ENCODE measurements at places on chromosomes 6 and 20. TPM values are rescaled to one million over a fixed set of nuclear protein-coding genes. Genes with fewer than 3 reads are reported as not detected.
A peak's percentile ranks its signal among the peaks of the same experiment; 100 is the strongest.

HRH3 gene
- not detected for total RNA-seq

FKBP1C gene
- not detected for total RNA-seq

REM1 gene
- not detected for total RNA-seq

UST gene
- 37.1 TPM for total RNA-seq

UNC5CL gene
- total RNA-seq = 34.6 TPM

TRIM31 gene
- total RNA-seq = 9.9 TPM

CST4 gene
- not detected for total RNA-seq

DNA sequence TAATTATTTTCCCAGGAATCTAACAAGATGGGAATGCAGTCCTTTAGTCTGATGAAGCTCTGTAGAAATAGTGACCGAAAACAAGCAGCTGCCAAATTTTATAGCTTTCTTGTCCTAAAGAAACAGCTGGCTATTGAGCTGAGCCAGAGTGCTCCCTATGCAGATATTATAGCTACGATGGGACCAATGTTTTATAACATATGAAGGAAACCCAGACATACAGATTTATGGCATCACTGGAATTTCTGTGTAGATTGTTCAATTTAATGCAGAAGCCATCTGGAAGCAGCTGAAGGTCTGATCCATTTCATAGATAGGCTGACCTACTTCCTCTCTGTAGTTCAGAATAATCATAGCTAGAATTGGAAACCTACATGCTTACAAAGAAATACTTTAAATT lies 11.8 kb upstream of the SNPH start:
- no peaks in the 10 kb centered on the region for H3K36me3 ChIP-seq
- DNase-seq = no peak
- H3K27me3 ChIP-seq = no peaks in the 10 kb centered on the region

DNA sequence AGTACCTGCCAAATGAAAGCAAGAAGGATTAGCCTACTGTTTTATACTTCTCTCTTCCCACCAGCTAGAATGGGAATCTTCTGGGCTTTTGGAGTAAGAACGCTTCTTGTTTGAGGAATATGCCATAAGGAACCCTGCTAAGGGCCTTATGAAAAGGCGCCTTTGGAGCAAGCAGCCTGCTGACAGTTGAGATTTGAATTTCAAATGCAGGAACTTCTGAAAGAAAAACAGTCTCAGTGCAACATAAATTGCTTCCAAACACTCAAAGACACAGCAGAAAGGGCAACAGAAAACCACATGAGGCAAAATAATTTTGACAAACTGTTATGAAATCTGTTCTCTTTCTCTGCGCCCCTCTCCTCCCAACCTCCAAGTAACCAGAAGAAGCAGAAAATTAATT lies 149.4 kb upstream of the B3GAT2 start:
- no peak overlapping the region for H3K4me3 ChIP-seq
- no peaks in the 10 kb centered on the region for H3K4me1 ChIP-seq
- H3K27me3 ChIP-seq = no peaks in the 10 kb centered on the region
- H3K27ac ChIP-seq = no peak overlapping the region
- DNase-seq = no peak

GRCh38 chr6:20252311-20252710 lies 40.0 kb upstream of the MBOAT1 start:
- no peaks in the 10 kb centered on the region for H3K27me3 ChIP-seq
- DNase-seq = no peak
- H3K27ac ChIP-seq = no peak overlapping the region
- no peaks in the 10 kb centered on the region for H3K36me3 ChIP-seq
- no peak overlapping the region for H3K4me3 ChIP-seq
- no peaks in the 10 kb centered on the region for H3K4me1 ChIP-seq

DNA sequence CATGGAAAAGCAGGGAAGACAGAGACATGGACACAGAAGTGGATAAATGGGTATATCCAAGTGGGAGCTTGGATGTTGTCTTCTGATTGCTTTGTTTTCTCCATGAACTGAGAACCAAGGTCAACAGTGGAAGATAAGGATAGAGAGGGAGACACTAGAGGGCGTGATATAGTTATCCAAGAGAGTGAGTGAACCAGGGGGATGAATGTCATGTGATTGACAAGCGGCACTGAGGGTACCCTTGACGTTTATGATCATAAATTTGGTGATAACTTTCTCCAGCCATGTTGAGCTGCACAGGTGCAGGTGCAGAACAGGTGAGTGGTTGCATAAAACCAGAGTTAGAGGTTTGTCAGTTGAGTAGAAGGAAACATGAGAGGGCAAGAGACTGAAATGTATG lies 20.7 kb downstream of the EBF4 start:
- no peaks in the 10 kb centered on the region for H3K4me1 ChIP-seq
- no peak for DNase-seq
- no peaks in the 10 kb centered on the region for H3K27me3 ChIP-seq

DNA sequence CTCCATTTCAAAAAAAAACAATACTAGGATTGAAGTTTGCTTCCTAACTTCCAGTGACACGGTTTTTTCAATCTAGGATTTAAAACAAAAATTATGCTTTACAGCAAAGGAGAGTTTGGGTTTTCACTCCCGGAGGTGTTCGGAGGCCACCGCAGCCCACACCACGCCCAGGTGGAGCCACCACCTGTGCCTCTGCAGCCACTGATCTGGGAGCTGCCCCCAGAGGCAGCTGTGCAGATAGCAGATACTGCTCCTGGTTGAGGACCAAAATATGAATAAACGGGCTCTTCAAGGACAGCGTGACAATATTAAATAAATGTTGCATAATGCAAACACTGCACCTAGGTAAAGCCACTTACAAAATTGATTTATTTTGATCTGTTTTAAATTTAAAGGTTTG lies 30.2 kb downstream of the DLL1 start:
- H3K27me3 ChIP-seq = no peaks in the 10 kb centered on the region
- peaks cover 3% of the 10 kb centered on the region for H3K4me1 ChIP-seq
- H3K27ac ChIP-seq = no peak overlapping the region
- no peak overlapping the region for H3K4me3 ChIP-seq
- H3K36me3 ChIP-seq = no peaks in the 10 kb centered on the region
- DNase-seq = no peak

DNA sequence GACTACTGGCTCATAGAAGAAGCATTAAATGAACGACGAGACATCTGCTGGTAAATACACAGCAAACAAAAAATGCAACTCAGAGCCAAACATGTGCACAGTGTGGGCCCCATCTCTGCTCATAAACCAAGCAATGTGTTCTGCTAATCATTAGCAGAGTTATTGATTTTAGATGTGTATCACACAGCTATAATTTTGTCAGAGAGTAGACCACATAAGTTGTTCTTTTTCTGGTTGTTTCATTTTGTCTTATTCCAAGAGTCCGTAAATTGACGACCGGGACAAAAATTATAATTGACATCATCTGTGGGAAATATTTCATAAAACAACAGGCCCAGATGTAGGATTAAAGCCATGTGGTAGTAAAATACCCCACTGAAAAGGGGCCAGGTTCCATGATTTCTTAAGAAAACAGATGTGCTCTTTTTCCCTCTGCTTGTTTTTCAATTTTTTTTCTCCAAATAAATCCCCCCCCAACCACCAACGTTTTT lies 423.6 kb downstream of the HAO1 start:
- no peak for DNase-seq
- no peaks in the 10 kb centered on the region for H3K4me1 ChIP-seq
- H3K4me3 ChIP-seq = no peak overlapping the region
- no peak overlapping the region for H3K27ac ChIP-seq

DNA sequence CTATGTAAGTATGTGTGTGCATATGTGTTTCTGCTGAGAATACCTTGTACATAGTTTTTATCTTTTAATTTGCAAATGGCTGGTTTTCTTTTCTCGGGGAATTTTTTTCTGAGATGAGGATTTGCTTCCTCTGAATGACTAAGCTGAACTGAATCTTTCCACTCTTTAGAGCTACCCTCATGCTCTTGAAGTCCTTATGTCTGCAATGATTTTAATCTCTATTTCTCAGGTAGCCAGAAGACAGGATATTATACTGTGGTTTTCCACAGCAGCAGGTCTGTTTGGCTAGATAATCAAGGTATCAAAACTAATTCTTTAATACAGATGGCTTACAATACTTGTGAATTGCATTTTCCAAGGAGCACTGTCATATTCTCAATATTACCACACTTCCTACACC lies 114.7 kb downstream of the PLCB1 start:
- H3K4me1 ChIP-seq = no peaks in the 10 kb centered on the region
- DNase-seq = no peak
- no peak overlapping the region for H3K27ac ChIP-seq
- H3K36me3 ChIP-seq = no peaks in the 10 kb centered on the region
- no peak overlapping the region for H3K4me3 ChIP-seq

DNA sequence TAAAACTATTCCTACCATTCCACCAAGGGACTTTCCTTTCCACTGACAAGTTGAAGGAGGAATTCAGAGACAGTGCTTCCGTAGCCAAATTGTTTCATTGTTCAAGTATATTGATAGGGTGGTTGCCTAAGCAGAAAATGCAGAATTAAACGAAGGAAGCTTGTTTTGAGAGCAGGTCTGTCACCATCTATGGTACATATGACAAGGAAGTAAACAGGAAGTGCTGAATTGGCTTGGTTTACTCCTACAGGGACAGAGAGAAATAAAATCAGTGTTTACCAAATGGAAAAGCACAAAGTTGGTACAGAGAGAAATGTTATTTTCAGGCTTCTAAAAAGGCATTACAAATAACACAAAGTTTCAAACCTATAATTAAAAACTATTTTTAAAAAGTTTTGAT lies 421.8 kb downstream of the CDC5L start:
- H3K36me3 ChIP-seq = no peaks in the 10 kb centered on the region
- DNase-seq = no peak
- no peak overlapping the region for H3K27ac ChIP-seq
- H3K27me3 ChIP-seq = no peaks in the 10 kb centered on the region
- H3K4me3 ChIP-seq = no peak overlapping the region
- no peaks in the 10 kb centered on the region for H3K4me1 ChIP-seq

- no peak for DNase-seq
These were observed 114.7 kb upstream of the PHACTR1 start for GRCh38 chr6:12601881-12602280.

DNA sequence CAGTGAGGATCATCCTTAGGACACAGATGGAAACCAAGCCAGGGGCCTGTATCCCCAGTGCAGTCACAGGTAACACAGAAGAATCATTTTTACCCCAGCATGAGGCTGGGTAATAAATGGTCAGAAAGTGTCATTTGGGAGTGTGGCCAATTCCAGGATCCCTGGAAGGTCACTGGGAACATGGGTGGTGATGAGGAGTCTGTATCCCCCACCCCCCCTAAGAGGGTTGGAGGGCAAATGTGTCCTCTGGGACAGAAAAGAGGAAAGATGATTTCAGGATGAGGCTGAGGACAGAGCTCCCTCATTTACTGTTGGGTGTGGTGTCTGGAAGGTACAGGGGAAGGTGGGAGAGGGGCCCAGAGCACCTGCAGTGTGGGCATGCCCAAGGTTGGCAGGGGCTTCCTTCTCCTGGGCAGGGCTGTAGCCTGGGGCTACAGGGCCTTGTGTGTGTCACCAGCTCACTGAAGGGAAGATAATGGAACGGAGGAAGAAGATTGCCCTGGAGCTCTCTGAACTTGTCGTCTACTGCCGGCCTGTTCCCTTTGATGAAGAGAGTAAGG lies 34.5 kb downstream of the PLCG1 start:
- peaks cover 4% of the 10 kb centered on the region for H3K4me1 ChIP-seq
- no peak overlapping the region for H3K4me3 ChIP-seq
- no peaks in the 10 kb centered on the region for H3K36me3 ChIP-seq
- DNase-seq = peak; percentile 23

DNA sequence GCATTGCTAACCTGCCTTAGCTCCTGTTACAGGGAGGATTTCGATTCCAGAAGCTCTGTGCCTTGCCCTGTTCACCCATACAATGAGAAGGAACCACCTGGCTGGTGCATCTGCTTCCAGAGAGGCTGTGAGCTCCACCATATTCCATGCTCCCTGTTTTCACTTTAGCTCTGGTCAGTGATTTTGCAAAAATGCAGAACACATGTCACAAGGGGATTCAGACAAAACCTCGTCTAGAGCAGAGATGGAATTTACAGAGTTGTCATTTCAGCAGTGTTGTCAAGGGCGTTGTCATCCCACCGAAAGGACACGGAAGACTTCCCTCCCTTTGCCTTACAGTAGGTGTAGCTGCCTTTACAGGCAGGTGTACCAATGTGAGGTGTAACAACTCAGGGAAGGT lies 223.0 kb upstream of the ARID1B start:
- no peaks in the 10 kb centered on the region for H3K4me1 ChIP-seq
- no peak overlapping the region for H3K27ac ChIP-seq
- DNase-seq = no peak
- H3K36me3 ChIP-seq = no peaks in the 10 kb centered on the region
- H3K4me3 ChIP-seq = no peak overlapping the region
- H3K27me3 ChIP-seq = no peaks in the 10 kb centered on the region
